GM12878 (cell line): ENCODE measurements at places on chromosomes 12 and 14.

DNA sequence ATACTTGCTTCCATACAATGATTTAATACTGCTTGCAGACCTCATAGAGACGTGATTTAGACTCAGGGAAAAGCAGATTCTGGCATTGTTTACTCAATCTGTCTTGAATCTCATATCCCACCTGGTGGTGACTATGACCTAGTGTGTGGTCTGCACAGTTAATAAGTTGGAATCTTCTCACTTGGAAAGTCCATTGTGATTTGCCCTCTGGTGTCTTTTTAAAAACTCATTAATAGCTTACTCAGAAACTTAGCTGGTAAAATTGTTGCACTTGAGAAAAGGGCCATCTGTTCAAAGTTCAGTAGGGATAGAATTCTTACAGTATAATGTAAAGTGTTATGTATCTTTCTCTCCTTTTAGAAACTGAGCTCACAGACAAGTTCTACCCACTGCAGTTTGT is 106.0 kb downstream of the PELI2 start:
- no peak for DNase-seq

GRCh38 chr14:105877645-105878044 is 351.3 kb downstream of the TMEM121 start:
- DNase-seq = no peak

- no peak for DNase-seq
Measured at GRCh38 chr12:132593071-132593470, 17.3 kb downstream of the LRCOL1 start.

DNA sequence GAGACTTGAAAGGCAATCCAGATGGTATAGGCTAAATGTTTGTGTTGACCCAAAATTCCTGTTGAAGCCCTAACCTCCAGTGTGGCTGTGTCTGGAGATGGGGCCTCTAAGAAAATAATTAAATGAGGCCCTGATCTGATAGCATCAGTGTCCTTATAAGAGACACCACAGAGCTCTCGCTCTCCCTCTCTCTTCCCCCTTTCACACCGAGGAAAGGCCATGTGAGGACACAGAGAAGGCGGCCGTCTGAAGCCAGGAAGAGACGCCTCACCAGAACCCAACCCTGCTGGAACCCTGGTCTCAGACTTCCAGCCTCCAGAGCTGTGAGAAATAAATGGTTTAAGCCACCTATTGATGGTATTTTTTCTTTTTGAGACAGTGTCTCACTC is 87.5 kb downstream of the SCARB1 start:
- no peak for DNase-seq

GRCh38 chr12:51186465-51187085 is 13.6 kb upstream of the TFCP2 start:
- no peak for DNase-seq

DNA sequence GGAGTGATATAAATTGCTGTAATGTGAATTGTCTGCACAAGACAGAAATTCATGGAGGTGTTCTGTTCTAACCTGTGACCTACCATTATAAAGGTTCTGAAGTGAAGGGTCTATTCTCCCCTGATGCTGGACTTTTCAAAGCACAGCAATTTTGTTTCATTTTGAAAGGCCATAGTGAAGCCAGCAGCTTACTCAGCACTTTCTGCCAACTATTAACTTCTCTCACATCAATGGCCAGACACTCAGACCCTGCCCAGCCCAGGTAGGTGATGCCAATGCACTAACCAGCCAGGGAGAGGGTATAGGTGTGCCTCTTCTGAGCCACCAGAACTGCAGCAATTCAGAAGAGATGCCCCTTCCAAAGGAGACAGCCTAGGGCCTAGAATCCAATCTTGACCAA is 43.9 kb downstream of the SLC15A4 start:
- DNase-seq = no peak

DNA sequence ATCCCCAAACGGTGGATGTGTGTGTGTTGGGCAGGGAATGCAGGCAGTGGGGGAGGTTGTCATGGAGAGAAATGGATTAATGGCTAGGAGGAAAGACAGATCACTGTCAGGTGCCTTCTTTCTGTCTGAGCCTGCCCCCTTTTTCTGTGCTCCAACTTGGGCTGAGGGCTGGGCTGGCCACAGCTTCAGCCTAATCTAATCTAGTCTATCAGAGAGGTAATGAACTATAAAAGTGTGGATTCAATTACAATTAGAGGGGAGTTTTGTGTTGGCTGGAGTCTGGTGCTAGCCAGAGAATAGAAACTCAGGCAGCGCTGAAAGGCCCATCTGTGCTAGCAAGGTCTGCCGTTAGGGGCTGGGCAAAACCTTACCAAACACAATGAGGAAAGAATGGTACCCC is 41.2 kb downstream of the NEUROD4 start:
- no peak for DNase-seq

DNA sequence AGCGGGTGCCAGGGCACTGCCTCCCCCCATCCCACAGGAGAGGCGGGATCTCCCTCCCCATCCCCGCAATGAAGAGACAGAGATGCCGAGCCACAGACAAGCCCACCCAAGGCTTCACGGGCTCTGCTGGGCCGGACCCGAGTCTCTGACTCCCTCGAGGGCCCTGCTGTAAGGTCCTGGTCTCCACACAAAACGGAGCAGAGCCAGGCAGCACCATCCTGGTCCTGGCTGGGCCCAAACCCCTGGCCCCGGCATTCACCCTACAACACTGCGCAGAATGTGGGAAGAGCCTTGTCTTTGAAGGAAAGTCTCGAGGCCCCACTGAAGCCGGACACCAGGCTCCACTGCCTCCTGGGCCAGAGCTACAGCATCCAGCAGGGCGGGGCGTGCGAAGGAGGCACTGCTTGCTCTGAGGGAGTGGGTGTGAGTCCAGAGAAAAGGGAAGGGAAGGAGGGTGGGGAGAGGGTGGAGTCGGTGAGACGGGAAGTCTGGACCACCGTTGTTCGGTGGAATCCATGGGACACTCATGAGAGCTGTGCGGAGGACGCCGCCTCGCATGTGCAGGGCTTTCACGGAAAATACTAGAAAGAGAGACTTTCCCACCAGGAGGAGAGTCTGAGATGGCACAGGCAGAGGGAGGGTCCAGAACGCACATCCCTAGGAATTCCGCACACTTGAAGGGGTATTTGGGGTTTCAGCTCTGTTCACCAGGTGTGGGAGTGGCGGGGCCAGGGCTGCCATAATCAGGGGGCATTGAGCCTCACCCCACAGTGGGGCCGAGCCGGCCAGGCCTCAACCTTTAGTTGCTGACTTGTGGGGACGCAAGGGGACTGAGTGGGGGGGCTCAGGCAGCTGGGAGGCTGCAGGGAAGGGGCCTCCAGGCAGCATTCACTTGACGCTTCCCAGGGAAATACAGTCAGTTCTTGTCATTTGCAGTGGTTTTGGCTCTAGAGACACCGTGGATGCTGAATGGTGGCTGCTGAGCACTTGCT is 36.8 kb downstream of the GALNT9 start:
- DNase-seq = no peak

DNA sequence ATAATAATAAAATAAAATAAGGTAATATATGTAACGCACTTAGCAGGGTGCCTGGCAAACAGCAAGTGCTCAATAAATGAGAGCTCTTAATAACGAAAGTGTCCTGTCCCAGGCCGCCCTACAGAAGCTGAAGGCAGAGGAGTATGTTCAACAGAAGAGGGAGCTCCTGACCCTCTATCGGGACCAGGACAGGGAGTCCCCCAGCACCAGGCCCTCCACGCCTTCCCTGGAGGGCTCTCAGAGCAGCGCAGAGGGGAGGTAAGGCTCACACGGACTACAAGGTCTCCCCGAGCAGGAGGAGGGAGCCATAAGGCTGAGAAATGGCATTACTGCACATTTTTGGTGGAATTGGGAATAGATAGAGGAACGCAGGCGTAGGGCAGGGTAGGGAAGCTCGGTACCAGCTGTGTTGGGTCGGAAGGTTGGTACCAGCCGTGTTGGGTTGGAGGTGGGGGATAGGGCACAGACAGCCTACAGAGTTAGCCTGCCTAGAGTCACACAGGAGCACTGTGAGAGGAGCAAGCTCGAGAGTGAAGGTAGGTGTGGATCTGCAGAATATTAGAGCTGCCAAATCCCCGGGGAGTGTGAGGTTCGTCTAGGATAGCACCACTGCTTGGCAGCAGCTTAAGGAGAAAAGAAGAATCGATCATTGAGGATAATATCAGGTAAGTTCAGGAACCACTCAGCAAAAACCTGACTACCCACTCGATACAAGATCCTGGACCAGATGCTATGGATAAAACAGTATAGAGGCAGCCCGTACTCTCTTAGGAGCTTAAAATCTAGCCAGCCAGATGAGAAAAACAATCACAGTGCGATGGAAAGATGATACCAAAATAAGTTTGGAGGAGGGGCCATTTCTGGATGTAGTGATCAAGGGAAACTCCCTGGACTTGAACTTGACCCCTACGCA is 15.3 kb downstream of the TNFRSF1A start:
- no peak for DNase-seq

GRCh38 chr14:85399186-85399585 is 130.8 kb upstream of the FLRT2 start:
- no peak for DNase-seq

DNA sequence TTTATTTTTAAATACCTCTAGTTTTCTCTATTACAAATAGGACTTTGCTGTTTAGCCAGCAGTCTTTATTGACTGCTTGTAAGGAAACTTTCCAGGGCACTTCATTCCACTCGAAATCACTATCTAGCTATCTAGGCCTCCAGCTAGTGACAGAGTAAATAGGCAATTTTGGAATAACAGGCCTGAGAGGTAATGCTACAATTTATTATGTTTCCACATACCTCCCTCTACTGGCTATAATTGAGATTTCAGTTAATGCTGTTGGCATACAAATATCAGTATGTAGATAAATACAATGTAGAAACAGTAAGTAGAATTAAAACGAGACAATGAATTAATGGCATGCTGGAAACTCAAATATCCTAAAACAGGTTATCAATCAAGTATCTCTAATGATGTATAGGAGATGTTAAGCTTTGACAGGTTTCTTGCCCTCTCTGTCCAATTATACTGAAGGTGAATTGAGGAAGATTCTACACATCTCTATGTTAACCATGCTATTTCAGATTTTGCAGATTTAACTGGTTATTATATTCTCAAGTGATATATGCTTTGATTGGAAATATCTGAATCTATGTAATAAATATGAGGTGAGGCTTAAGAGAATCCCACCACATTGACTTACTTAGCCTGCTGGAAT is 7.2 kb downstream of the DTD2 start:
- no peak for DNase-seq

DNA sequence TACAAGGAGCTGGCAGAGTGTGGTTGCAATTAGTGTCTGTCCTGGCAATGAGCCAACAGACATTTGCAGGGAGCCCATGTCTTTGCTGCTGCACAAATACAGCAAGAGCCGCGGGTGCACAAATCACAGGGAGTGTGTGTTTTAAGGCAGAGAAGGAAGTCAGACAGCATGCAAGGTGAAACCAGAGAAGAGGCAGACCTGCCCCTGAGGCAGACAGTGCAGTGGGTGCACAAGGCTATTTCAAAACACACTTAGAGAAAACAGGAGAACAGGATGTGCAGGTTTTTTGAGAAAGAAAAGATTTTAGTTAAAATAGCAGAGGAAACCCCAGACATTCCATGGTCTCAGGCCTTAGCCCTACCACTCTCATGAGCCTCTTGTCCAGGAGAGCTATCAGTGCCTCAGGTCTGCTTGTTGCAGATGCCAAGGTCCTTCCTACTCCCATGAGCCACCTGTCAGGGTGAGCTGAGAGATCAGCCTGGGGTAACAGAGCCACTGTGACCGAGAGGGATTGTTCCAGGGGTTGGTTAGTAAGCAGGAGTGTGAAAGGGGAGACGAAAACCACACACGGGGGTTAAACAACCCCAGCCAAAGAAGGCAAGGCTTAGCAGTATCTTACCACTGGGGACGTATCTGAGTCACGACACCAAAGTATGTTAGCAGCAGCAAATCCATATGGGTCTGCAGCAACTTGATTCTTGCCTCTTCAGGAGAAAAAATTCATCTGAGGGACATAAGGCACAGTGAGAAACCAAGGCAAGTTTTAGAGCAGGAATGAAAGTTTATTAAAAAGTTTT is 78.1 kb downstream of the C14orf132 start:
- no peak for DNase-seq

GRCh38 chr12:10740182-10740581 is 17.1 kb upstream of the YBX3 start:
- no peak for DNase-seq

DNA sequence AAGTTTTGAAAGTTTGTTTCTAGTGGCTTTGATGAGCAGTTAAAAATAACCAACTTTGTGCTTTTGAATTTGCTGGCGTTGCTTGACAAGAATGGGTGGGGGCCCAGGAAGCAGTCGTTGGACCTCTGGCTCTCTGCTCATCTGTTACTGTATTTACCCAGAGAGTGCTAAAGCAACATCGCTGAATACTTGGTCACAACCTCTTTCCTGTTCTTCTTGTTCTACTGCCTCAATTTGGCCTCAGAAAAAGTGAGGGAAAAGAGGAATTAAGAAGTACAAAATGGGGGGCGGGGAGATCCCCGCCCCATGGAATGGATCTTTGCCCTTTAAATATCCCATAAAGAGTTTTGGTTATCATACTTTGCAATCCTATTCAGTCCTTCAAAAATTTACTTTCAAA is 221.5 kb upstream of the G2E3 start:
- no peak for DNase-seq

DNA sequence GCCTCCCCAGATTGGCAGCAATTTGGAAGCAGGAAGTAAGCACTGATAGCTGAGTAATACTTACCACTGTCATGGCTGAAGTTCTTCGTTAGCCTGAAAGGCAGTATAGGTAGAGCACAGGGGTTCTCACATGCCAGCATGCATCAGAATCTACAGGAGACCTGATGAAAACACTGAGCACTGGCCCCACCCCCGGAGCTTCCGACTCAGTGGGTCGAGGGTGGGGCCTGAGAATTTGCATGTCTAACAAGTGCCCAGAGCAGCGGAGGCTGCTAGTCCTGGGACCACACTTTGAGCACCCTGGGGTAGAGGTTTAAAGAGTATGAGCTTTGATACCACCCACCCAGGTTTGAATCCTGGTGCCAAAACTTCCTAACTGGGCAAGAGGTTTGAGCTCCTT is 89.6 kb downstream of the FBXW8 start:
- no peak for DNase-seq

- DNase-seq = no peak
Measured at GRCh38 chr12:87953256-87953860, 75.8 kb downstream of the C12orf50 start.

DNA sequence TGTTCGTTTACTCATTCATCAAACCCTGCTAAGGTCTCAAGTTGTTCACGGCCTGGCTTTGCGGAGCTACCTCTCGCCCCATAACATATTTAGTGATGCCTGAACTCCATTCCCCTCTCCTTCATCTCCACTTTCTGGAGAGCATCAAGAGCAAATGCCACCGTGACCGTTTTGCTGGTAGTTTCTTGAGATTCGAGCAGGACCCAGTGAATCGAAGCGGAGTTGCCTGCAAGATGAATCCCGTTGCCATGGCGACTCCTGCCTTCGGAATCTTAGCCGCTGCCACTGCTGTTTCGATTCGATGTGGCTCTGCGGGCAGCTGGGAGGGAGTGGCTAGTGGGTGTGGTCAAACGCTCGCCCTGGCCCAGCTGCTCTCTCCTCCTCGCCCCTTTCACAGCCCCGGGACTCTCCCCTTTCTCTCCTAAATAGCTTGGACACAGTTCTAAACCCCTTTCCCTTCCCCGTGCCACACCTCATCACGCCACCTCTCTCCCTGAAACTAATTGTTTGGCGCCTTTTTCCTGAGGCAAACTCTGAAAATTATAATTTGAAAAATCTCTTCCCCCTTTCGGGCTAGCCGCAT is 1.4 kb downstream of the DAAM1 start:
- peak; percentile 69 for DNase-seq

GRCh38 chr12:94167756-94168416 is 19.5 kb downstream of the PLXNC1 start:
- DNase-seq = no peak
